Stimulated activated effector memory CD8-positive, alpha-beta T cell treated with anti-CD3 and anti-CD28 coated beads, Interleukin-12 subunit alpha, Interleukin-12 subunit beta, amount 100 ng/mL, for 72 hours (primary cell): ENCODE measurements at places on chromosomes 16 and 17.

DNA sequence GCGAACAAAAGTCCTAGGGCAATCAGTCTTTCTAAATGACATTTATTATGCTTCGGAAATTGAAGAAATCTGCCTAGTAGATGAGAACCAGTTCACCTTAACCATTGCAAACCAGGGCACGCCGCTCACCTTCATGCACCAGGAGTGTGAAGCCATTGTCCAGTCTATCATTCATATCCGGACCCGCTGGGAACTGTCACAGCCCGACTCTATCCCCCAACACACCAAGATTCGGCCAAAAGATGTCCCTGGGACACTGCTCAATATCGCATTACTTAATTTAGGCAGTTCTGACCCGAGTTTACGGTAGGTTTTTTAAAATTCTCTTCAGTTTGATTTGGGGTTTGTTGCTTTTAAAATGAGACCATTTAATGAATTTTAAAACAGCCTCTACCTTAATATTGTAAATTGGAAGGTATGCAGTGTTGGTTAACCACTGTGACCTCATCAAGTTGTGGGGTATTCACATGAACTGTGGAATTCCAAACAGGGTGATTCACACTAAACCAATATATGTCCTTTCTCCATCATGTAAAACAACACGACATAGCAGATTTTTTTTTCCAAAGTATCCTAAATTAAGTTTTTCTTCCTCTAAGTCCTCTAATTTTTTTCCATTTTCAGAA, 6.2 kb upstream of the EVI2A start:
- DNase-seq: no peak

DNA sequence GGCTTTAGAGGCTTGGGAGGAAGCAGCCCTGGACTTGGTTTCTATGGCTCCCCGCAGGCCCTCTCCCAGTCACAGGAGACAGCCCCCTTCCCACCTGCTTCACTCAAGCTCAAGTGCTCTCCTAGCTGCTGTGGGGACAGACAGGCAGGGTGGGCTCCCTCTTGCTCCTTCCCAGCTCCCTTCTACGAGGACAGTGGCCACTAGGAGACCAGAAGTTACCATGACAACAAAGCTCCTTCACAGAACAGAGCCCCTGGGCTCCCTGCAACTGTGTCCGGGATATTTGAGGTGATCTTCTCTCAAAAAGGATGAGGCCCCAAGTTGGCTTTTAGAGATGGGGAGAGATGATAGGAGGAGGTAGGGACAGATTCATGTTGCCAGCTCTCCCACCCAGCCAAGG, 116.3 kb downstream of the AMFR start:
- no peak for DNase-seq

DNA sequence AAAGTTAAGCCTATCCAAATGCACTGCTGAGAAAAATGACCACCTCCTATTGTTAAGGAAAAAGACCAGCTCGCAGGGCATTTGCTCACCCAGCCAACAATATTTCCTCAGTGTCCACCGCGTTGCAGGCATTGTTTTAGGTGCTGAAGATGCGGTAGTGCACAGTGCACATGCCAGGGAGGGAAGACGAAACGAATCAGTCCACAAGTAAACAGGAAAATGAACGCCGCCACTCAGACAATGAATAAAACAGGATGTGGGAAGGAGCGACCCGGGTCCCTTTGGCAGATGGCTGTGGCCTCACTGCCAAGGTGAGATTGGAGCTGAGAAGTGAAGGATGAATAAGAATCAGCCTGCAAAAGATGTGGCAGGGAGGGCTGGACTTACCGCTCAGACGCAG, 249.2 kb downstream of the FOXL1 start:
- DNase-seq: no peak

DNA sequence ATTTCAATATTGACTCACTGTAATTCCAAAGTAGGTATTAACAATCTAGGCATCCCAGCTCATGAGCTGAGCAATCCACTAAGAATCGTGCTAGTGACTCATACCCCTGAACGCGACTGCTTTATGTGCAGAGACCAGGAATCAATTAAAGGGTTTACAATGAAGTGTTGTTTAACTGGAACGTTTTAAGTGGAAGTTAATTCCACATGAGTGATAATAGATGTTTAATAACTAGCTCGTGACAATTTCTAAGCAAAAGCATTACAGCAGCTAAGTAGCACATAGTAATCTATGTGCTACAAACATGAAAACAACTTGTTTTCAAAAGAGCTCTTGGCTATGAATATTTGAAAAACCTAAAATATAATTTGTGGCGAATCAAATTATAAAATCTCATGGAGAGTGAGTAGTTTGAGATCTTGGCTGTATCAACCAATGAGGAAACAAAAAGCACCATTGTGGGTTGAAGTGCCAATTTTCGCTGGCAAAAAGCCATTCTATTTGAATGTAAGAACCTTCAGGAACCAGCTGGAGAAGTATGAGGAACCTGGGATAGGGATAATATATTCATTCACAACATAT, 9.4 kb downstream of the GJC1 start:
- DNase-seq: no peak

DNA sequence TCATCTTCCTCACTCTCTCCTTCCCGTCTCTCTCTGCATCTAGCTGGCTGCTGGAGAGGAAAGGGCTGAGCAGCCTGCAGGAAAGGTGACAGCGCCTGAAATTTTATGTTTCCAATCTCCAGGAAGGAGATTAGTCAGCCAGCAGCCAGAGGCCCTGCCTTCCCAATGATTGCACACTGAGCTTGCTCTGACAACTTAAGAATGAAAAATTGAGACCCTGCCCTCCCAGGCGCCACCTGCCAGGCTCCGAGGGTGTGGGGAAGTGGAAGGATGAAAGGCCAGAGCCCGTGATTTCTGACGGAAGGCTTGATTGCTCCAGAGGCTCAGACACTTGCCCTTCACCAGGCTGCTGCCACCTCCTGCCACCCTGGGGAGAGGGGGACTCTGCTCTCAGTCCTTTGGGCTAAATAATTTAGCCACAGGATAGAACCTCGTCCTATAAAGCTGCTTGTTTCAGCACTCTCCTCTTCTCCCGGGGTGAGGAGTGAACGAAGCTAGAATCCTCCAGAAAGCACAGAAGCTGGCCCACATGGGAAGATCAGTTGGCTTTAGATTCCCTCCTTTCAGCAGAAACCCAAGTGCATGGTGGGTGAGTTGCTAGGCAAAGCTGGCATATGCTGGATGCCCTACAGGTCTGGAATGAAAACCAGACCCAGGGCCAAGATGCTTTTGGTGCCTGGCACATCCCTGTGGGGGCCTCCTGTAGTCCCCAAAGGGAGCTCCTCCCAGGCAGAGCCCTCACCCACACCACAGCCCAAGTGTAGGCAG, 33.5 kb downstream of the GRIN2C start:
- DNase-seq: no peak

DNA sequence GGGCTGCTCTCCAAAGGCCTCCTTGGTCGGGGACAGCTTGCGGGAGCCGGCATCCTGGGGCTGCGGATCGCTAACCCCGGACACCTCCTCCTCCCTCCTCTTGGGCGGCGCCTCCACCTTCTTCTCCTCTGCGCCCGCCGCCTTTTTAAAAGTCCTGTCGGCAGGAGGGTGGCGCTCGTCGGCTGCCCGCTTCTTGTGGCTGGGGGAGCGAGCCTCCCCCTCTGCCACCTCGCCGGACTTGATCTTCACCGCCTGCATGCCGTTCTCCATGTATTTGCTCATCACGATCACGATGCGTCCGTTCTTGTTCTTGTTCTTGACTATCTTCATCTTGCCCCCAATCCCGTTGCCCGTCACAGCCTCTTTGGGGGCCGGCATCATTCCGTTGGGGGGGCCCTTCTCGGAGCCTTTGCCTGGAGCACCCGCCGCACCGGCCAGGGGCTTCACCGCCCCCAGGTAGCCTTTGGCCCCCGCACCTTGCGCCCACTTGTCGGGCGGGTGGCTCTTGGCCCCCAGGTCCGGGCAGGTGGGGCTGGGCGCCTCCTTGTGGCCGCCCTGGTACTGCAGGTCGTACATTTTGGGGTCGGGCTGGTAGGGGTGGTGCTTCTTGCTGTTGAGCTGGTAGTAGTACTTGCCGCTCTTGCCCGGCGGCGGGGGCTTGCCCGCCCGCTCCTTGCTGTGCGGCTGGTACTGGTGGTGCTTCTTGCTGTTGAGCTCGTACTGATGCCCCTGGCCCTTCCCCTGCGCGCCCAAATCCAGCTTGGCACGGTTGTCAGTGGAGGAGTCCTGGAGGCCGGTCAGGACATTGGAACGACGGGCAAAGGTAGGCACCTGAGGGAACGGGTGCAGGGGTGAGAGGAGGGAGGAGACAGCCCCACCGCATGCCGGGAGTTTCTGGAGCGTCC, 4.4 kb downstream of the CBX4 start:
- DNase-seq: peak; percentile 65

DNA sequence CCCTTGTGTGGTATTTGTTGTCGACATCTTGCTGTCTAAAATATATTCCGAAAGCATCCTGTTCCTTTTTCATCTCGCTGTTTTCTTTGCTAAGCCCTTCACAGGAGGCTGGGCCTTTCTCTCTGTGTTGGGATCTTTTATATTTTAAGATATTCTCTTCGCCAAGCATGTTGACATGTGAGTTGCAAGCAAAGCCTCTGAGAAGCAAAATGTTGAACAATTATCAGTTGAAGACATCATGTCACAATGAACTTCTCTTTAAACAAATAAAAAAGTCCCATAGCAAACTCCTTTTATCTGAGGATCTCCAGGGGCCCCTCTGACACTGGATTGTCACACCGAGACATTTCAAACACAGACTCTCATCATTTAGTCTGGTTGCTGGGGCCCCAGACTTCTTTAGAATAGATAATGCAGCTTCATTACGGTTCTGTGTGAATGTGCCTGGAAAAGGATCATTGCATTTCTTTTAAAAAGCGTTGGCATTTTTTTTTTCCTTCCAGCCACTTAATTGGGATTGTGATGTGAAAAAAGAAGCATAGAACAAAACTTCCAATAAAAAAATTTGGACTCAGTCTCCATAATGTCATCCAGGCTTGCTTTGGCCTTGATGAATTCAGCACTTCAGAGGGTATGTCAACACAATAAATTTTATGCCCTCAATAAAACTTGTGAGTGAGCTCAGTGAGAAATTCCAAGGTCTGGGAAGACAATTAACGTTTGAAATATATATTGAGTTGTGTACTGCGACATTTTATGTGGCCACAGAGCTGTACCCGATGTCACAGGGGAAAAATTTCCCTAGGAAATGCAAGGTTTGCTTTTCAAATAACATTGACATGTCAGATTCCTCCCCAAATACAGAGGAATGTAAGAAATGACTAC, 496.8 kb downstream of the XYLT1 start:
- no peak for DNase-seq

DNA sequence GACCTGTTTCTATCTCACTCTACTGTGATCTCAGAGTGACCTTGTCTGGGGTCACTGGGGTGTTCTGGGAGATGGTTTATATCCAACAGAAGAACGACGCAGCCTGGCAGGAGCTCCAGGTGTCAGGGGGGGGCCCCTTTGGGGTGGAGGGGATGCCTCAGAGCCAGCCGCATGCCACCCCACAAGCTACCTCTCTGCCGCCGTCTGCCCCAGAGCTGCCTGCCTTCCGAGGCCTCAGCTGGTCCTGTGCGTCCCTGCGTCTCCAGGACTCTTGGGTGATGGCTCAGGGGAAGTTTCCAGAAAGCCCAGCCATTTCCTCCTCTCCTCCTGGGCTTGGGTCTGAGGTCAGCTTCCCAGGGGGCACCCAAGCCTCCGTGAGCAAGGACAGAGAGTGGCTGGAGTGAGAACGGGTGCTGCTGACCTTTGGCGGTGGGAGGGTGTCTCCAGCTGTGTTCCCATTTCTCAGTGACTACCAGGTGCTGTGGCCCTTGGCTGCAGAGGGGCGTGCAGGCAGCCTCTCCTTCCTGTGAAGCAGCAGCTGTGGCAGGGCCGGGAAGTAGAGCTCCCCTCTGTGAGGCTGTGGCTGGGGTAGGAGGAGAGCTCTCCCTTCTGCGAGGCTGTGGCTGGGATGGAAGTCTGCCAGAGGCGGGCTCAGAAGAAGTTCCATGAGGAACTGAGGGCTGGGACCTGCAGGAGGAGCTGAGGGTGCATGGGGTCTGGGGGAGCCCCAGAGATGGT, 19.8 kb downstream of the JPH3 start:
- no peak for DNase-seq

DNA sequence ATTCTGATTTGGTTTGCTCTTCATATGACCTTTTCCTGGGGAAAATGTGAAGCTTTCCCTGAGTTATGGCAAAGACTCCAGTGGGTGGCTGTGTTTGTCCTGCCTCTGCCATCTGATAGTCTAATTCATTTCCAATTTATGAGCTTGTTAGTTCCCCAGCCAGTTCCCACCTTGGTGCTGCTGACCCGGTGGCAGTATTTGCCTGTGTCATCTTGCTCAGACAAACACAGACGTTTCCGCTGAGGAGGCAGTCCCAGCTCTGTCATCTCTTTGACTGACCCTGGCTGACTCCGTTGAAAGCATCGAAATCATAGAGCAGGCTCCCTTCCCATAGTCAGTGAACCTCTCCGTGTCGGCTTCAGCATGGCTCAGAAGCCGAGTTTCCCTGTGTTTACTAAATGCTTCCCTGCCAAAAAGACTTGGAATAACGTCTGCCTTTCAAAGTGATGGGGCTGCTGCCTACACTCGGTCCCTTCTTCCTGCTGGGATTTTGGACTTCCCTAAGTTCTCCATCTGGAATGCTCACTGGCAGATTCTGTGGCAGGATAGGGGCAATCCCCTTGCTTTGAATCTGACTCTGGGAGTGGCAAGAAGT, 538.3 kb downstream of the NPIPA7 start:
- DNase-seq: no peak

DNA sequence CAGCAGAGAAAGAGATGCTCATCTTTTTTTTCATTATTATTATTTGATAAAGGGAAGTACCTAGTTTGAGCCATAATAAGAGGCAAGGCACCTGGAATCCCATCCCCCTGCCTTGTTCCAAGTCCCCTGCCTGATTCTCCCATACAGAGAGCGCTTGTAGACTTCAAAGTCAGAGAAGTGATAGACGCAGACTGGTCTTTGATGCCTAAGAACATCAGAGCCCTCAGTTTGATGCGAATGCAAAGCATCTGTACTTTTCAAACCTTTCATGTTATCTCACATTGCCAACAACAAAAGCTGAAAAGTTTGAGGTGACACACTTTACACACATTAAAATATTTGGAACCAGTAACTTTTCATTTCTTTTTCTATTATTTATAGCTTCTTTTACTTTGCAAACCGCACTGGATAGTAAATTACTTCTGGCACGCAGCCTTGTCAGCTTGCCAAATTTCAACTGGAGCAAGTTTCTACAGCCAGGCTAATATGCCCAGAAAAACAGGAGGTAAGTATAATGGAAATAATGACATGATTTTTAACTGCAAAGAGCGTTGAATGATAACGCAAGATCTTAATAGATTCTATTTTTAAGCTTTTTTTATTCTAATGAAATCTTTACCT, 5.9 kb upstream of the UTP6 start:
- no peak for DNase-seq
